ENCODE measurements at places on chromosomes 1 and 21.

GRCh38 chr1:153565529-153566374, at the start of gene S100A2:
TSS of gene S100A2 (minus strand) at chr1:153565844. CDS start at chr1:153563877, 1,967 bp downstream.
- no peak for DNase-seq

- no peak for DNase-seq
These were observed at the start of gene CCDC185 for GRCh38 chr1:223393275-223394214. TSS of gene CCDC185 (plus strand) at chr1:223393415. CDS start at chr1:223393476, 61 bp downstream.

DNA sequence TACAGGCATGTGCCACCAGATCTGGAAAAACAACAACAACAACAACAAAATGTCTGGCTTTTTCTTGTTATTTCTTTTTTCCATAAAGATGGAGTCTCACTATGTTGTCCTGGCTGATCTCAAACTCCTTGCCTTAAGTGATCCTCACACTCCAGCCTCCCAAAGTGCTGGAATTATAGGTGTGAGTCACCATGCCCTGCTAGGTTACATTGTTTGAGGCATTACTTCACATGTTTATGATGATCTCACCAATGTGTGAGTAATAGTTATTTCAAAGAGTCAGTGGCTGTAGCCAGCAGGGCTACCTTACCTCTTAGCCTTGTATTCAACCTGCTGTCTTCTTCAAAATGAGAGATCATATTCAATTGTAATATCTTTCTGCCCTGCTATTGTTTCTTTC, 445.7 kb downstream of the AMY1C start:
- no peak for DNase-seq

DNA sequence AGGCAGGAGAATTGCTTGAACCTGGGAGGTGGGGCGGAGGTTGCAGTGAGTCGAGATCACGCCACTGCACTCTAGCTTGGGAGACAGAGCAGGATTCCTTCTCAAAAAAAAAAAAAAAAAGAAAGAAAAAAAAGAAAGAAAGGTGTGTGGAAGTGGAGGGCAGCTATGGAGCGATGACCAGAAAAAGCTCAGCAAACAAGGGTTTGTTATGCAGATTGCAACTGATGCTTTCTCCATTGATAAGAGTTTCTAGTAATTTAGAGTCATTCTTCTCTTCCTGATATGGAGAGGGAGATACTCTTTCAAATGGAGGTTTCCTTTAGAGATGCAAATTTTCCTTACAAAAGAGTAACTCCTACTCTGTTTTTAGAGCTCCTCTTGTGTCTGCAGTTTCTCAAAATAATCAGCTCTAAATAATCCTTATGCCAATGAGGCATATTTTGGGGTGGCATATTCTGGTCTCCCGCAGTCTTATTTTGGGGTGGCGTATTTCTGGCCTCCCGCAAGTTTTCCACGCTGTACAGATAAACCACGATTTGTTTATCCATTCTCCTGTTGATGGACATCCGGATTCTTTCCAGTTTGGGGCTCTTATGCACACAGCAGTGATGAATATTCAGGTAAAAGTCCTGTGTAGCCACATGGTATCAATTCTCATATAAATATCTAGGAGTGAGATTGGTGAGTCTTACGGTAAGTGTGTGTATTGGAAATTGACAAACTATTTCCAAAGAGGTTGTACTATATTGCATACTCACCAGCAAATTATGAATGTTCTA, 30.7 kb upstream of the RCC2 start:
- DNase-seq: no peak

DNA sequence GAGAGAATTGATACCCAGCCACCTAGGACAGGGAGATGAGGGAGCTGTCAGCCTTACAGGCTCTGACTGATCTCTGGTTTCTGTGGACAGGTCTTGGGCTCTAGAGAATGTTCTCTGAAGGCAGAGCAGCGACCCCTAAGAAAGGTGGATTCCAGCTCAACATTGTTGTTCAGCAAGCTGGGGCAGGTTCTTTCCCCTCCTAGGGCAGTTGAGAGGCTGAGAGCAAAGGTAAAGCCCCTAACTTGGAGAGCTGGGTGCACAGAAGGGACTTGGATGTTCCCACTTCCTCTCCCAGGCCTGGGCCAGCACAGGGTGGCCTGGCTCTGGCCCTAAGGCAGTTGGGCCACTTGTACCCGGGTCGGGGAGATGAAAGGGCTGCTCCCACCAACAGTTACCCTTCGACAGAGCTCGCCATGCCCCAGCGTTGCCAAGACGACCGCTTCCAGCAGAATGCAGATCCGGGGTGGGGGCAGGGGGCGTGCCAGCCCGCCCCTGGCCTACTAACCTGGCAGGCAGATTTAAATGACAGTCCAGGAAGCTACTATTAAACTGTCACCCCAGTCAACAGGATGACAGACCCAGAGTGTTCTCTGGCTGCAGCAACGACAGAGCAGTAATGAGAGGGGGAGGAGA, 31.6 kb downstream of the LRP8 start:
- no peak for DNase-seq

DNA sequence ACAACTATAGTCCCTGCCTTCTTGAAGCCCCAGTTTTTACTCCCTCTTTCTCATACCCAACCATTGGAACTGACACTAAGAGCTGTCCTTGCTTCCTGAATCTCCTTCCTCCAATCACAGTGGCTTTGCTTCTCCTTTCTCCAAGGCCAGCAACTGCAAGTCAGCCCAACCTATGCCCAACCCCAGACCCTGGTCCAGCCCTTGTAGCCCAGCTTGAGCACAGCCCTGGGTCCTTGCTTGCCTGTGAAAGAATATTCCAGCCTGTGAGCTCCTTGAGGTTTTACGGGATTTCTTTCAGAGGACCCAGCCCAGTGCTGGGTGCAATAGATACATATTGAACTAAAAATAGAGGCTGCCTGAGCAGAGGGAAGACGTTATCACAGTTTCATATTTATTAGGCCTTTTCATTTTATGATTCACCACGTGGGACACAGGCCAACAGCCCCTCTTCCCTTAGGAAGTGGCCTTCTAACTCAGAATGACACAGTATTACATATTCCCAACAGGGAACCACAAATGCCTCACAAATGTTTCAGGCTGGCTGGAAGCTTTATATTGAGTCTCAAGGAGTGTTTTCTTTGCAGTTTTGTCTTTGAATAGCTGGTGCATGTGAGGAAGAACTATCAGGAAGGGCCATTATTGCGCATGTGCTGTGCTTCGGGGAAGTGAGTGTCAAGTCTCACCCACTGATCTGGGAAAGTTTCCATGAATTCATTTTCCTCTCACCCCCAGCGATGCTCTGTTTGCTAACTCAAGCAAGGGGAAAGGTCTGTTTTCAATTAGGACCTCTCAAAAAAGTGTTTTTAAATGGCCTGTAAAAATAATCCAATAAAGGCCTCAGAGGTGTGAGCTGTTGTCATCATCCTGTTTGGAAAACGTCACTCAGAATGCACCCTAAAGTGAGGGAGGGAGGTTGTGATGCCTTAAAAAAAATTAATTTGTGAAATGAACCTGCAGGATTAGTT, 92.3 kb upstream of the NFIA start:
- DNase-seq: peak; percentile 28

DNA sequence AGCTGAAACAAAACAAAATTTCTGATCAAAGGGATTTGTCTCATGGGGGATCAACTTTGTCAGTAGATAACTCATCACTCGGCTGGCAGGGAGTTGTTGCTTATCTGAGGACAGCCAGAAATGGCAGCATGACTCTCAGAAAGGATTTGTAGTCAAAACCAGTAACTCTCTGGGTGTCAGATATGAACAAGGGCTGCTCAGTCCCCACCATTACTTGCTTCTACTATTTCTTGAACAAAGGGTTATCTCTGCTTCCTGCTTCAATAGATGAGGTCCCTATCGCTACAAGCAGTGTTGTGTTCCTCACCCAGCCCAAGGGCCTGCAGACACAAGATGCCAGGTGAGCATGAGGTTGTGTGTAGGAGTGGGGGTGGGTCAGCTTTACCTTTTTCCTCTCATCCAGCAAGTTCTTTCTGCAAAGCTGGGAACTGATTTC, 116.2 kb downstream of the PTBP2 start:
- no peak for DNase-seq

DNA sequence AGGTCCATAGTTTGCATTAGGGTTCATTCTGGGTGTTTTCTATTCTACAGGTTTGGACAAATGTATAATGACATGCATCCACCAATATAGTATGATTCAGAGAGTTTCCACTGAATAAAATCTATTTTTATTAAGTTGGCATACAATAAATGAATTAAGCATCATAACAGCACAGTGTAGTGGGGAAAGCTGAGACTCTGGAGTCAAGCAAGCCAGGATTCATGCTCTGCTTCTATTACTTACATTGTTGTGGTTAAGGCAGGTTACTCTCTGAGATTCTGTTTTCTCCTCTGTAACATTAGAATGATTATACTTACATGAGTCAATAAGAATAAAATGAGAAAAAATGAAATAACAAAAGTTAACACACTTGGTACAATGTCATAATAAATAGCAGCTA, 131.3 kb downstream of the SLC30A10 start:
- DNase-seq: no peak

DNA sequence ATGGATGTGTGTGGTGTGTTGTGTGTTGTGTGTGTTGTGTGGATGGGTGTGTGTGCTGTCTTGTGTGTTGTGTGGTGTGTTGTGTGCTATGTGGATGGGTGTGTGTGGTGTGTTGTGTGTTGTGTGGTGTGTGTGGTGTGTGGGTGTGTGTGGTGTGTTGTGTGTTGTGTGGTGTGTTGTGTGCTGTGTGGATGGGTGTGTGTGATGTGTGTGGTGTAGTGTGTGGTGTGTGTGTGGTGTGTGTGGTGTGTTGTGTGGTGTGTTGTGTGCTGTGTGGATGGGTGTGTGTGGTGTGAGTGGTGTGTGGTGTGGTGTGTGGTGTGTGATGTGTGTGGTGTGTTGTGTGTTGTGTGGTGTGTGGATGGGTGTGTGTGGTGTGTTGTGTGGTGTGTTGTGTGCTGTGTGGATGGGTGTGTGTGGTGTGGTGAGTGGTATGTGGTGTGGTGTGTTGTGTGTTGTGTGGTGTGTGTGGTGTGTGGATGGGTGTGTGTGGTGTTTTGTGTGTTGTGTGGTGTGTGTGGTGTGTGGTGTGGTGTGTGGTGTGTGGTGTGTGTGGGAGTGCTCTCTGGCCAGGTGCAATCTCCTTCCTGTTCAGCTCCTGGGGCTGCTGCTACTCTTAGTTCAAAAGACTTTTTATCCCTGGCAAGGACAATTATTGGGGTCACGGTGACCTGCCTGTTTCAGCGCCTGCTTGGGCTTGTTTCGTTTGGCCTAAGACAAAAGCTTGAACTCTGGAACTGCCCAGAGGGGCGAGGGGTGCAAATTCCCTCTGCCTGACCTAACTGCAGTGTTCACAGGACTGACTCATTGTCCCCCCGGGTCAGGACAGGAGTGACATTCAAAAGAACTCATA, 101.1 kb downstream of the UBIAD1 start:
- no peak for DNase-seq

DNA sequence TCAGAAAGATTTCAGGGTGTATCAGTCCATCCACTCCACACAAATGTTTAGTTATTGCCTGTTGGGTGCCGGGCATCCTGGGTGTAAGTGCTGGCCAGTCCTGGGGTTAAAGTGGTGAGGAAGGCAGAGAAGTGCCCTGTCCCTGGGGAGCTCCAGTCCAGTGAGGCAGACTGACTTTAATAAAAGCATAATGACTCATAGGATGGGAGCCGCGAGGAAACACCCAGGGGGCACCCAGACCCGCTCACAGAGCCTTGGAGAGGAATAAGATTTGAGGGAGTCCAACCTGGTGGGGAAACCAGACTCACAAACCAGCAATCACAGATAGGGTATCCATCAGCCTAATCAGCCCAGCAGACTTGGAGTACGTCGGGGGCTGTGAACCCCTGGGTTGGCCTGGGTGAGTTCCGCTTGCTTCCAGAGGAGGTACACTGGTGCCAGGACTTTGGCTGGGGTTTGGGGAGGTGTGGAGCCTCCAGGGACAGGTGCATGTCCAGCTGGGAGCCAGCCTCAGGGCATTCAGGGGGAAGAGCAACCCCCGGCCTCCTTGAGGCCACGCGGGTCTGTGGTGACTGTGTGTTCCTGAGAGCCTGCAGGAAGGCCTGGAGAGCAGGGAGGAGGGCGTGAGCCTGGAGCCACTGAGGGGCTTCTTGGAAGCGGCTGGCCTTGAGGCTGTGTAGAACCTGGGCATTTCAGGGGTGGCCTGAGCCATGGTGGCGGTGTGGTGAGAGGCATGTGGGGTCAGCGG, 3.7 kb downstream of the PEAR1 start:
- no peak for DNase-seq

DNA sequence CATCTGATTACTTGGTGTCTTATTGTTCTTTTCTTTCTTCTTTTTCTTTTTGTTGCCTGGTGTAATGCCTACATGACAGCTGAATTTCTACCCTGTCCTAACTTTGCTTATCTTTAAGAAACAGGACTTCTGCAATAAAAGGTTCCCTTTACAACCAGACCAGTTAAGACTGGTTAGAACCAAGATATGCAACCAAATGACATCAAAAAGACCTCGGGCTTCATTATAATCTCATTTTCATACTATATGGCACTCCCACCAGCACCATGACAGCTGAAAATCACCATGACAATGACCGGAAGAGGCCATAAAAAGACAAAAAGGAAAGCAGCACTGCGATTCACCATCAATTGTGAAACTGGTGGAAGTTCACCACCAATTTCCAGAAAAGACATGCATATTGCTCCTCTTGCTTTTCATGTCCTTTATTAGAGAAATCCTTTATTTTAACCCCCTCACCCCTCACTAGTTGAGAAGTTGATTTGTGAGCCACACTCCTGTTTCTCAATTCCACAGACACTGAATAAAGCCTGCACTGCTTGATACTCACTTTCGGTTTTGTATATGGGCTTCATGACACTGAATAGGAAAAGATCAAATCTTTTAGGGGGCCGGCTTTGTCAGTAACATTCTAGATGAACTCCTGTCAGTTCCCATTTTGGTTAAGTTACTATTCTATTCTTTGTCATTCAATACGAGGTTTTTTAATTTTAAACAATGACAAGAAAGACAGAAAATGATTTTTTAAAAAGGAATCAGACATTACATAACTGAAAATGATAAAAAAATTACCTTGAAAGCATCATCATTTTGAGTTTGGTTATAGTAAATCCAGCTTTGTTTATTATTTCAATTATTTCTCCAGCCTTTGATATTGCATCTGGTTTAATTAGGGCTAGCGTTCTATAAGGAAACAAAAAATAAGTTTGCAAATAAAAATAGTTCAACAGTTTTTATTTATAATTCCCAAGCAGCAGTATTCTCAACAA, 58.1 kb downstream of the NME7 start:
- no peak for DNase-seq

DNA sequence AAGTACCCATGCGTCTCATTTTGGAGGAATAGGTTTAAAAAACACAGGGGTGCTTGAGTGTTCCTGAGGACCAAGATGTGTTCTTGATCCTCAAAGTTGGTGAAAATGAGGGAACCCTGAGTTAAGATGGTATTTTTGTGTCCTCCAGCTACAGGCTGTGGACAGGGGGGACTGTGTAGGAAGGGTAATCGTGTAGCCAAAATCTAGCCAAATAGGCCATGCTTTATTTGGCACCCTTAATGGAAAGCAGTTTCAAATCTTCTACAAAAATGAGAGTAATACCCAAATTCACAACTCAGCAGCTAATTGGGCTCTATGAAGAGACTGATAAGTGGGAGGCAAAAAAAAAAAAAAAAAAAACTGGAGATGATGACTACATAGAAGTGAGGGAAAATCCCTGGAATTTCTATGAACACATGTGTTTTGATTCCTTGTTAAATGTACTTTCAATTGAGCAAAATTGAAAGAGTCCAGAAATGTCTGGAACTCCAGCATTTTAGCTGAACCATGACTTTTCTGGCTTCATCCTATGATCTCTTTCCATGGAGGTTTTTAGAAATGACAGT, 470 bp downstream of the HSD11B1 start:
- no peak for DNase-seq
